ENCODE measurements at places on chromosomes 16 and 17.

DNA sequence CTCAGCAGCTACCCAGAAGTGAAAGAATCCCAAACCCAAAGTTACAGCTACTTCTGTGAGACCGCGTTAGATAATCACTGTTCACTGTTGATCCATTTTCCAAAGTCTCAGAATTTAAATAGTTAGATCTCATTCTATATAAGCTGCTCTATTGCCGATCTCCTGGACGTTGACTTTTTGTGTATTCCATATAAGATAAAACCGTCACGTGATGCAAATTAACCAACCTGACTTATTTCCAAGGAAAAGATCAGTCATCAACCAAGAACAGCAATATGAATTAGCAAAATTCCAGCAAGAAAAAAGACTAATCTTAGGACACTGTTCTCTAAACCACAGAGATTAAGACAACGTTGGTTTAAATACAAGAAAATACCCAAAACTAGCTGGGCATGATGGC lies 8.3 kb downstream of the ACOX1 start:
- no peak for DNase-seq

DNA sequence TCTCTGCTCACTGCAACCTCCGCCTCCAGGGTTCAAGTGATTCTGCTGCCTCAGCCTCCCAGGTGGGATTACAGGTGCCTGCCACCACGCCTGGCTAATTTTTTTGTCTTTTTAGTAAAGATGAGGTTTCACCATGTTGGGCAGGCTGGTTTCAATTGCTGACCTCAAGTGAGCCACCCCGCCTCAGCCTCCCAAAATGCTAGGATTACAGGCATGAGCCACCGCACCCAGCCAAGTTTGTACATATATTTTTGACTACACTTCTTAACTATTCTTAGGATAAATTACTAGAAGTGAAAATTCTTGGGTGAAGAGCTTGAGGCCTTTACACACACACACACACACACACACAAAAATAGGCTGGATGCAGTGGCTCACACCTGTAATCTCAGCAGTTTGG lies 1.4 kb upstream of the ITGAM start:
- DNase-seq, result no peak

DNA sequence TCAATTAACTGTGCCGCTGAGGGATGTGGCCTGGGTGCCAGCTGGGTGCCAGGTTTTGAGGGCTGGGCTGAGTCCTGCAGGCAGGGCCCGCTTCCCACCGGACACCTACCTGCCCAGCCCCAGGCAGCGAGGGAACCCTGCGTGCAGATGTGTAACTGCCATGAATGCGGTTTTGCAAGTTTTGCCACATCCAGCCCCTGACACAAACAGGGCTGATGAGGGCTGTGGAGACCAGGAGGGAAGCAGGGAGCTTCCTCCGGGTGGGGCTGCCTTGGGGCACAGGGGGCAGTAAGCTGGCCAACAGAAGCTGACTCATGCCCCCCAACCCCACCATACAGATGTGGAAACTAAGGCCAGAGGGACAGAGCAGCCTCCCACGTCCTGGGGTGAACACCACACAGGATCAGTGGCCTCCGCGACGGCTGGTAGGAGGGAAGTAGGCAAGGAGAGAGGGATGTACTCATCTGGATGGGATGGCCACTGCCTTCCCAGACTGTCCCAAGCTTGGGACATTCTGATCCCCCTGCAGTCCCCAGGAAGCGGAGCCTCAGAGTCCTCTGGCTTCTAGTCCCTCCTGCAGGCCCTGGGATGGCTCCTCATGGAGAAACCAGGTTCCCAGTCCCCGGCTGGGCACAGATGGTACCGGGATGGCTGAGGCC lies 1.6 kb downstream of the UBALD1 start:
- no peak for DNase-seq

- DNase-seq, result no peak
Measured at GRCh38 chr16:5446623-5447240, 349.1 kb upstream of the EEF2KMT start.

DNA sequence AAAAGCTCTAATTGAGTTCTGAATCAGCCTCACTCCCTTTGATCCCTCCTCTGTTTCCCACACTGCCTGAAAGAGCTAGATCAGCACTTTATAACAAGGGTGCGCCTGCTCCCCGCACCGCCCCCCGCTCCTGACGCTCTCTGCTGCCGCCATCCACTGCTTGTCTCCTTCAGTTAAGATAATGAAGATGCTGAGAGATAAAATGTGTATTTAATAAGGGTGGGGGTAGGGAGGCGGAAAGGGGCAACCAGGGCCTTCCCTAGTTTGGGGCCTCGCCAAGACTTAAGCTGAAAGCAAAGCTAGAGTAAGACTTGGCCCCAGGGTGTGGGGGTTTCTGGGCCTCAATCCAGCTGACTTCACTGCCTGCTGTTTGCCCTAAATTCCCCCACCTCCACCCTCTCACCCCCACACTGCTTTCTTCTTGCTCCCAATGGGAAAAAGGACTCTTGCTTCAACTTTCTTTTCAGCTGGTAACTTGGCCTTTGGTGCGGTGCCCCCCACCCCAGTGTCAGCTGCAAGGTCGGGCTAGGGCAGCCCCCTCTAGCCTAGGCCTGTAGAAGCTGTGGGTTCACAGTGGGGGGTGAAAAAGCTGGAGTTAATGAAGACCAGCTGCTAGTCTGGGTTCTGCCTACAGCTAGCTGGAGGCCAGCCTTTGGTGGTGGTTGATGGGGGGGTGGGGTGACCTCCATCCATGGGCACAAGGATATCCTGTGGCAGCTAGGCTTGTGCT lies 1.8 kb upstream of the RARA start:
- no peak for DNase-seq

DNA sequence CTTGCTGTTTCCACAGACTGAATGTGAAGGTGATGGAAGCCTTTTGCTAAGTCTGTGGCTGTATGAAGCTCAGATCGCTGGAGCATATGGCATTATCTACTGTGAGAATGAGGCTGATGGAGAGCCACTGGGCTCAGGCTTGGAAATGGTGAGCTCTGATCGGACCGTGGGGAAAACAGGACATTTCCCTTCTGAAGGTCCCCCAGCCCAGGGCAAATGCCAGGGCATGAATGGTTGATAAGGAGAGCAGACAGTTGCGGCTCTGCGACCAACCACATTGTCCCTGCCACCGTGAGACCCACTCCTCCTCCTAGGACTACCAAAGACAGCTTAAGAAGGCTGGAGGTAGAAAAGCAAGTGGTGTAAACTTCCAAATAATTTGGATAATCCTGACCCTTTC lies 4.7 kb upstream of the CUEDC1 start:
- DNase-seq, result no peak

DNA sequence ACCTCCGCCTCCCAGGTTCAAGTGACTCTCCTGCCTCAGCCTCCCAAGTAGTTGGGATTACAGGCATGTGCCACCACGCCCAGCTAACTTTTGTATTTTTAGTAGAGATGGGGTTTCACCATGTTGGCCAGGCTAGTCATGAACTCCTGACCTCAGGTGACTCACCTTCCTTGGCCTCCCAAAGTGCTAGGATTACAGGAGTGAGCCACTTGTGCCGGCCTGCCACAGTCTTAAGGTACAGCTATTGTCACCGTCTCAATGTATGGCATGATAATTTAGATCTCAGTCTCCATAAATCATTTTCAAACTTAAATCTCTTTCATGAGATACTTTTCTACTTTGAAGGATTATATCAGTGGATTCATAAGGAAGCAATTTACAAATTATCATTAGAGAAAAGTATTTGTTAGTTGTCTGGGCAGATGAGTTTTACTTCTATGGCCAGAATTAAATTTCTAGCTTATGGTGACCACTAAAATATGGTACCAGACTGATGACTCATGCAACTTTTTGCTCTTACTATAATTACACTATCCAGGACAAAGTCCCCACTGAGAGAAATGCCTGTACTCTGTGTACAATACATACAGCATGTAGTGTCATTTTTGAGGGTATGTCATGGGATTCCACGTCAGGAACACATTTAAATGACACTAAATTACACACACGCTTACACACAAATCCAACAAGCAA lies 1230.3 kb upstream of the GOT2 start:
- DNase-seq, result no peak

GRCh38 chr16:72850853-72851252 lies 197.1 kb downstream of the ZFHX3 start:
- no peak for DNase-seq

DNA sequence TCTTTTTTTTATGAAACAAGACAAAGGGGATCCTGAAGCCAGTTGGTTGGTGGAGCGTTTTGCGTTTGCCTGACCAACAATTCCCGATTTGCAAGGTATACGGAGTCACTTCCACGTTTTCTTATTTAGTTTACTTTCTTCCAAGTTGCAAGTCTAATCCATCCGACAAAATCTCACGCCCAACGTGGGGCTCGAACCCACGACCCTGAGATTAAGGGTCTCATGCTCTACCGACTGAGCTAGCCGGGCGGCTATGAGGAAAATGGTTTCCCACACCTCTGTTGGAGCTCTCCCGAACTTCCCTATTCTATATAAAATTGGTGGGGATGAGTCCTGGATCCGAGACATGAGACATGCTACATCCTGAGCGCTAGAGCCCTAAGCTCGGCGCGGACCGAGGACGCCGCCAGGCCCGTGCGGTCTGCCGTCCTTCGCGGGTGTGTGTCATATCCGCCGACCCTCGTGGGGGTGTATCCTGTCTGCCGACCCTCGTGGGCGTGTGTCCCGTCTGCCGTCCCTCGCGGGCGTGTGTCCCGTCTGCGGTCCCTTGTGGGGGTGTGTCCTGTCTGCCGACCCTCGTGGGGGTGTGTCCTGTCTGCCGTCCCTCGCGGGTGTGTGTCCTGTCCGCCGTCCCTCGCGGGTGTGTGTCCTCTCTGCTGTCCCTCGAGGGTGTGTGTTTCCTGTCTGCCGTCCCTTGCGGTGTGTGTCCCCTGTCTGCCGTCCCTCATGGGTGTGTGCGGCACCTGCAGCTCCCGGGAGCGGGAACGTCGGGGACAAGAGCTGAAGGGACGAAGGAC lies 22.6 kb downstream of the ZNF213 start:
- no peak for DNase-seq

DNA sequence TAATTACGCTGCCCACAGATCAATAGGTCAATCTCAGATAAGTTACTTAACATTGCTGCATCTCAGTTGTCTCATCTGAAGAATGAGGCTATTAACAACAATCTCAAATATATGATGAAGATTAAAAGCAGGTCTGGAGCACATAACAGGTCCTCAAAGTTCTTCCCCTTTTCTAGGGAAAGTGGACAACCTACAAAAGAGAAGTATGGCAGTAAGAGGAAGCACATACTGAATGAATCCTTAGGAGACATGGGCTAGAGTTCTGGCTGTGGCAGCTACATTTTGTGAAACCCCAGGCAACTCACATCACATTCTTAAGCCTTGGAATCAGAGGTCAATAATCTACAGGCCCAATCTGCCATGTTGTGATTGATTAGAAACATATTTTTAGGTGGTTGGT lies 180.6 kb downstream of the PCTP start:
- DNase-seq, result no peak

GRCh38 chr16:14205666-14206065 lies 134.5 kb downstream of the MRTFB start:
- no peak for DNase-seq

- no peak for DNase-seq
Measured at GRCh38 chr17:42409523-42410318, 13.3 kb downstream of the CAVIN1 start.

DNA sequence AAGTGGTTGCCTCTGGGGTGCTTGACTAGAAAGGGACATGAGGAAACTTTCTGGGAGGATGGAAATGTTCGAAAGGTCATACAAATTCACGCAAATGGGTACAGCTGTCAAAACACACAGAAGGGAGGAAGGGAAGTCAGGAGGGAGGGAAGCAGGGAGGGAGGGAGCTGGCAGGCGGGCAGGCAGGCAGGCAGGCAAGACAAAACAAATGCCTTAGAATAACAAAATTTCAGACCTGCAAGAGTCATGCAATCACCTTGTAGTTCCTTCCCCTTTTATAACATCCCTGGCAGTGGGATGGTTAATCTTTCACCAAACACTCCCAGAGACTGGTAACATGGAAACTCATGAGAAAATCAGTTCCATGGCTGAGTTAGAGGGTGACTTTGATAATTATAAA lies 189.2 kb downstream of the STX8 start:
- DNase-seq, result no peak

- DNase-seq, result no peak
Measured at GRCh38 chr17:80558046-80558445, 13.4 kb downstream of the RPTOR start.

- no peak for DNase-seq
Measured at GRCh38 chr17:9052921-9053320, 31.6 kb downstream of the NTN1 start.

DNA sequence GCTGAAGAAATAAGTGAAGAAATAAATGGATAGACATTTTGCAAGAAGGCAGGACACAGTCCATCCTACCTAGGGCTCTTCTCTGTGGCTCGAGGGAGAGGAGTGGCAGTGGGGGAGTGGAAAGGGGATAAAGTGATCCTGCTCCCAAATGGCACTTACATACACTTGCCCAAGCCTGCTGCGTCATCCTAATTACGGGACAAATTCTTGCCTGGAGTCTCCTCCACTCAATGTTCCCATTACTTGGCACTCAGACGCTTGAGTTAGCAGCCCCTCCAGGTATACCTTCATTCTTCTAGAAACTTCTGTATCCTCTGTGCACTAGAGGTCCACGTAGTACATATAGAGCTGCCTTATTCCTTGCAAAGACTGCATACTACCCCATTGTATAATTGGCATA lies 15.7 kb upstream of the MAP3K14 start:
- no peak for DNase-seq

DNA sequence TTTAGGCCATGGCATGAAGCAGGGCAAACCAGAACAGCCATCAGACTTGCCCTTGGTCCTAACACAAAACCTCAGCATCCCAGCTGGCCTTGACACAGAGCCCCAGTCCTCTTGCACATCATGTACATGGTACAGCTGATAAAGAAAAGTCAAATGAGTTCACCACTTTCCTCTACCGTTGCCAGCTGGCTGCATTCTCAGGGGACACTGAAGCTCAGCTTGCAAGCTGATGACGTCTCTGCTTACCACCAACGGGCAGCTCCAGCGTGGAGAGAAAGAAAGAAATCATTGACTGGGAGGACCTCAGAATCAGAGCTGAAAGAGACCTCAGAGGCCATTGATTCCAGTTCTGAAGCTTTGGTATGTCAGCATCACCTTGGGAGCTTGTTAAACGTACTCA lies 80.7 kb upstream of the CES5A start:
- no peak for DNase-seq

DNA sequence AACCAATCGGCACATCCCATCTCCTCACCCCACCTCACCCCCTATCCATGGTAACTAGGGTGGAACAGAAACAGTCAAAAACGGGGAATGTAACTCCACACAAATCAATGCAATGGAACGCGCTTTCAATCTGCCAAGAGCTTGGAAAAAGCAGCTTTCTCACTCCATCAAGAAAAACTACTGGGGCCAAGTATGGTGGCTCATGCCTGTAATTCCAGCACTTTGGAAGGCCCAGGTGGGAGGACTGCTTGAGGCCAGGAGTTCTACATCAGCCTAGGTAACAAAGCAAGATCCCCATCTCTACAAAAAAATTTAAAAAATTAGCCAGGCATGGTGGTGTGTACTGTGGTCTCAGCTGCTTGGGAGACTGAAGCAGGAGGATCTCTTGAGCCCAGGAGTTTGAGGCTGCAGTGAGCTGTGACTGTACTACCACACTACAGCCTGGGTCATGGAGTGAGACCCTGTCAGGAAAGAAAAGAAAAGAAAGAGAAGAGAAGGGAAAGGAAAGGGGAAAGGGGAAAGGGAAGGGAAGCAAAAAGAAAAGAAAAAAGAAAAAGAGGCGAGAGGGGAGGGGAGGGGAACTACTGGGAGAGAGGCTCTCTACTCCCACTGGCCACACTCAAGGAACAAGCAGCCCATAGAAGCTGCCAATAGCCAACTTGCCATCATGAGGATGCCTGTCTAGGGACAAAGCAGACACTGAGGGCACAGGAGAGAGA lies 38.9 kb downstream of the ARHGAP17 start:
- no peak for DNase-seq
